ENCODE measurements at places on chromosomes 7 and 10. TPM values are rescaled to one million over a fixed set of nuclear protein-coding genes. Genes with fewer than 3 reads are reported as not detected.

Gene GPR26
- not detected for total RNA-seq

- no peak for DNase-seq
Observed at GRCh38 chr10:89097226-89097625, 106.6 kb downstream of the FAS start.

Gene TDRD1
- total RNA-seq: 0.24 TPM

DNA sequence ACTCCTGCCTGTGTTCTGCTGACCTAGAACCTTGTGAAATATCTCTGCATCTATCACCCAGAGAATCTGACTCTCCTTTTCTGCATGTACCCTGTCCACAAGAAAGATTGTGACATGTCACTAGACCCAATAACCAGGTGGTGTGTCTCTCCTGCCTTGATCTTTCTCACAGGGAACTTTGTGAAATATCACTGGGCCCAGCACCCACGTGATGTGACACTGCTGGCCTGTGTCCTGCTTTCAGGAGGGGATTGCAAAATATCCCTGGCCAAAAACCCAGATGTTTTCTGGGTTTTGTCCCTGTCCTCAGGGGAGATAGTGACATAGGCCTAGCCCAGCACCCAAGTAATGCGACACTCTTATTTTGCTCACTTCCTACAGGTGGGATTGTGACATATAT lies 10.1 kb upstream of the ZNF107 start:
- no peak for DNase-seq

DNA sequence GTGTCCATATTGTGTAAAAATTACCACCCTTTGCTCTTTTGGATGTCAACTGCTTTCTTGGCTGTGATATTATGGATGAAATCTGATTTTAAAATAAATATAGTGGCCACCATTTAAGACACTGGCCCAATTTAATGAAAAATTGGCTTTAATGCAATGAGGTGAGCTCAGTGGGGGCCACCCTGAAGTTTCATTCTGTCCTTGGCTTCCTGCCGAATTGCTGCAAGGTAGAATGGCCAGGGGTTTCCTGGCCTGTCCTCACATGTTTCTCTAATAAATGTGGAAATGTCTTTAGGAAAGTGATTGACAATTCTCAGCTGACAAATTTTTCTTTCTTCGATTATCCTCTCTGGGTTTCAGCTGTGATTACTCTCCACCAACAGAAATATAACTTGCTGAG lies 36.0 kb downstream of the DYNC1I1 start:
- no peak for DNase-seq

GRCh38 chr10:124977648-124978375 lies 35.9 kb downstream of the ZRANB1 start:
- no peak for DNase-seq

Gene MET
- 3.6 TPM for total RNA-seq

Gene ATP5F1C
- total RNA-seq: 238 TPM

Gene SPDYE9
- not detected for total RNA-seq

GRCh38 chr10:29648983-29649268 lies 14.2 kb upstream of the SVIL start:
- DNase-seq: no peak

Gene OPN1SW
- total RNA-seq: not detected

- DNase-seq: no peak
Observed at GRCh38 chr10:50576245-50576815, 47.4 kb downstream of the SGMS1 start.

Gene C1GALT1
- total RNA-seq: 49.3 TPM

DNA sequence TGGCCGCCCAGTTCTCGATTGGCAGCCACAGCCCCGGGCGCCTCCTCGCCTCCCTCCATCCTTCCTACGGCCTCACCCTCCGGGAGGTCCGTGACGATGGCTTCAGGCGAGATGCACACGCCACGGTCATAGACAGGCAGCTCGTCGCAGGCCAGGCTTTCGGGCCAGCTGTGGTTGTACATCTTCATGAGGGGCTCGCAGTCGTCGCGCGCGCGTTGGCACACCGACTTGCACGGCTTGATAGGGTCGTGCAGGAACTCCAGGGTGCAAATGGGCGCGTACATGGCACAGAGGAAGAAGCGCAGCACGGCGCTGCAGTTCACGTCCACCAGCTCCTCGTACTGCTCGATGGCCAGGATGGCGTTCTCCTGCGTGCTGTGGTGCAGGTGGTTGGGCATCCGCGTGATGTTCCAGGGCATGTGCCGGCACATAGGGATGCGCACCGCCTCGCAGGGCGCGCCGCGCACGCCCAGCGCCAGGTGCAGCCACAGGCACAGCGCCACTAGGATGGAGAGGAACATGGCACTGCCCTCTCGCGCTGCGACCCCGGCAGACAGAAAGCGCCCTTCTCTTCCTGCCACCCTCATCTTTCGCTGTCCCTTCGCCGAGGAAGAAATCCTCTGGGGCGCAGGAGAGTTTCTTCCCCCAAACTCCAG lies 472 bp downstream of the SFRP4 start:
- DNase-seq: no peak

GRCh38 chr10:44154956-44155355 lies 229.9 kb downstream of the CXCL12 start:
- DNase-seq: no peak

DNA sequence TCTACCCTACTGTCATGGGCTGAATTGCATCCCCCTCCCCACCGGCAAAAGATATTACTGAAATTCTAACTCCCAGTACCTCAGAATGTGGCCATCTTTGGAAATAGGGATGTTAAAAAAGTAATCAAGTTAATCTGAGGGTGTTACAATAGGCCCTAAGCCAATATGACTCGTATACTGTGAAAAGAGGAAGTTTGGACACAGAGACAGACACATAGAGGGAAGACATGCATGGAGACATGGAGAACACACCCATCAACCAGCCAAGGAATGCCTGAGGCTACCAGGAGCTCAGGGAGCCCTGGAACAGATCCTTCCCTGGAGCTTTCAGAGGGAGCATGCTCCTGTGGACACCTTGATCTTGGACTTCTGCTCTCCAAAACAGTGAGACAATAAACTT lies 138.2 kb upstream of the ADO start:
- no peak for DNase-seq

Gene MACC1
- total RNA-seq: 5.5 TPM

DNA sequence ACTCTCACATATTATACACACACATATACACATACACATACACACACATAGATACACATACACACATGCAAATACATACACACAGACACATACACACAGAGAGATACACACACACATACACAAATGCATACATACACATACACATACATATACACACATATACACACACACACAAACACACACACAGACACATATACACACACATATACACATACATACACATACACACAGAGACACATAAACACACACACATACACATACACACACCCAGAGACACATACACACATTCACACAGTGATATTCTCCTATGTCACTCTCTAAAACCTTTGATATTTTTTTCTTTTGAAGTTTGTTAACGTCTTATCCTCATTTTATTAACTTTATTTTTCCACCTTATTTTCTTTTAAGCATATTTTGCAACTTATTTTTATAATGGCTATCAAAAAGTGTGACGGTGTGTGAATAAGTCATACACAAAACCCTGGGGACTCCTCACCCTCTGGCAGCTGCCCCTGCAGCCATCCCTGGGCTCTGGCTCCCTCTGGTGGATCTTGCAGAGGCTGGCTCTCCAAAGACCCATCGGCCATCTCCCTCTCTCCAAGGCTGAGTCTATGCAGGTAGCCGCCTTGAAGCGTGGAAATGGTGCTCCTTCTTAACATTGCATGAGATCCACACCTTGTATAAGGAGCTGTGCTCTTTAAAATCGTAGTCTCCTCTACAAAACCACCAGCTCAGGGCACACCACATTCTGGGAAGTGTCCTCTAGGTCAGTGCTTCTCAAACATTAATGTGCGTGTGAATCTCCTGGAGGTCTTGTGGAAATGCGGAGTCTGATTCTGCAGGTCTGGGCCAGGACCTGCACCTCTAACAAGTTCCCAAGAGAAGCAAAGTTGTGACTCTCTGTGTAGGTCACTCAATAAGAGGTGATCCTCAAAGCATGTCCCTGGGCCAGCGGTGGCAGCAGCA lies 4.1 kb upstream of the C10orf120 start:
- peak; percentile 61 for DNase-seq

DNA sequence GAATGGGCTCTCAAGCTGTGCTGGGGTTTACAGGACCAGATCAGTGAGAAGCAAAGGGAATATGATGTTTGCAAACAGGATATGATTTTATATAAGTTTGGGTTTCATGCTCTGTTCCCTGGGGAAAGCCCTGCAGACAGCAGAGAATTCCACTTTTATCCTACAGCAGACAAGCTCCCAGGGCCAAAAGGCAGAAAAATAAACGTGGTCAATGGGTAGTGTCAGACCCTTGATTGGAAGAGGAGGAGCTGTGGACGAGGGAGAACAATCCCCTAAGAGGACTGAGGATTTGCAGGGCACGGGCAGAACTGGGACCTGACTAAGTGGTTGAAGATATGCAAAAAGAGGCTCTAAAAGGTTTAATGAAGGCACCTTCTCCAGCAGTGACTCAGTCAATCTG lies 275.3 kb downstream of the HDAC9 start:
- DNase-seq: no peak

- no peak for DNase-seq
Observed at GRCh38 chr7:28570113-28570969, 158.0 kb downstream of the CREB5 start.

DNA sequence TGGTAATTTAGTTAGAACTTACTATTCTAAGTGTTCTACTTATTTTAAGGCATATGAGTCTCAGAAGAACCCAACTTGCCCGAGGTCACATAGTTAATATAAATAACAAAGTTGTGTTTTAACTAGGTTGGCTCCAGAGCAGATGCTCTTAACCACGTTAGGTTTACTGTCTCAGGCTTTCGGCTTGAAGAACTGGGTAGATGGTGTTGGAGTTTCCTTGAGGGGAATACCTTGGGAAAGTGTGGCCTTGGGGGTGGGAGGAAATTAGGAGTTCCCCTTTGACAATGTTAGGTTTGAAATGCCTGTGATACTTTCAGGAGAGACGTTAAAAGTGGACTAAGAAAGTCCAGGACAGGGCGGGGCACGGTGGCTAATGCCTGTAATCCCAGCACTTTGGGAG lies 9.6 kb downstream of the ZNF398 start:
- no peak for DNase-seq

Gene RAB19
- 1.9 TPM for total RNA-seq

DNA sequence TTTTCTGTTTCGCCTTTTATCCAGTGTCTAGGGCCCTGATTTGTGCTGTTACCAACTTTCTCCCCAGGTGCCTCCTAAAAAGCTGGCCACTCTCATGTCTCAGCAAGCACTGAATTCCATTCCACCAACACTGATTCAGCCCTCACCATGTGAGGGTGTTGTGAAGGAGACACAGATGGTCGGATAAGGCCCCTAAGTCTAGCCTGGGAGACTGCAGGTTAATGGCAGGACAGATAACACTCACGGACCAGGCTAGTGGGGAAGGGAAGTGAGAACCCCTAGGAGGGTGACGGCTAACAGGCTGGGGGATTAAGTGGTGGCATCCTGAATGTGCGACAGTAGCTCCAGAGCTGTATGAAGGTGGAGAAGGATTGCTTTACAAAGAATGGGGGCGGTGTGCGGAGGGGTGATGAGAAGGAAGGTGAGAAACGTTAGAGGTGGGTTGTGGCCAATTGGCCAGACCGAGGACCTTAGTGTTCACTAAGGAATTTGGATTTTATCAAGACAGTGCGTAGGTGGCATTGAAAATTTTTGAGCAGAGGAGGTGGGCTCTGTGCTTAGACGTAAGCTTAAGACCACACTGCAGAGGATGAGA lies 3.8 kb upstream of the DUSP5 start:
- no peak for DNase-seq

- DNase-seq: no peak
Observed at GRCh38 chr7:137395420-137395819, 51.9 kb upstream of the PTN start.

DNA sequence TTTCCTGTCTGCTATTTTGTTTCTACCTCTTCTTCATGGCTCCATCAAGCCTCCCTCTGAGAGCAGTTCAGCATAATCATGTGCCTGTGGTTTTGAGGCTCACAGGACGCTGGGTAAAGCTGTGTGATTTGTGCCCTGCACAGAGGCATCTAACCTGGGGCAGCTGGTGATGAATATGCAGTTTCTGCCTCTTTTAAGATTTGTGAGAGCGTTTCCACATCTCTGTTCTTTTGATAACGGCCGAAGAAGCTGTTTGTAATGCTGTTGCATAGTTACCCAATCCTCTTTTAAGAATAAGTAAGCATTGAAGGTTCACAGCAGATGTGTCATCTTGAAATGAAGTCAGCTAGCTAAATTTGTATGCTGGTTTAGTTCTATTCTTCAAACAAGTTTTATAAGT lies 45.2 kb downstream of the PNLIPRP3 start:
- DNase-seq: no peak

DNA sequence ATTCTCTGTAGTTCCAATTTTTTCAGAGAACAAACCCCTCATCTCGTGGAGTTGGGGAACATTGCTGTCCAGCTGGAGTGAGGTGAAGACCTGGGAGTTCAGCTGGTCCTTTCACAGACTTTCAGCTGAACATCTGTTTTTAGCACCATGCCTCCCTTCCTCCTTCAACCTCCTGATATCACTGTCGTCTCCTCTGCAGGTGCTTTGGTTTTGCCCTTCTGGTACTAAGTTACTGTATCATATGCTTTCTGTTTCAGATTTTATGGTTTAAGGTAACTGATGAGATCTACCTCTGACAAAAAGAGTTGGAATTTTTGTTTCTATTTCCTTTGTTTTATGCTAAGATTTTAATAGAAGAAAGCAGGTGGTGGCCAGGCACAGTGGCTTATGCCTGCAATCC lies 102.9 kb downstream of the ZNF438 start:
- no peak for DNase-seq

GRCh38 chr7:152710153-152710442 lies 34.2 kb upstream of the XRCC2 start:
- DNase-seq: no peak

DNA sequence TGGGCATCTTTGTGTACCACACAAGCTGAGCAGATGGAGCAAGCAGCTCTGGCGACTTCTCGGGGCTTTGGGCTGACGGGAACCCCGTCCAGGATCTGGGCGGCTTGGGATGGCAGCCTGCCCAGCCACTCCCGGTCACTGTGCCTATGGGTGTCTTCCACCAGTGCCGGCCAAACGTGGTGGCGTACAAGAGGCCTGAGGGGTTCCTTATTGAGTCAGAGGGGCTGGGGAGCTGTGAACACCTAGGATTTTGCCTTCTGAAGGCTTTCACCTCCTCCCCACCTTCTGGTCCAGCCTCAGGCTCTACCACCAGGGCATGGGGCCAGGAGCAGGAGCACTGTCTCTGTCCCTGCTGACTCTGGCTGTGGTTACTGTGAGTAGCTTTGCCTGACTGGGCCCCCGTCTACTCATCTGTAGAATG lies 71.8 kb upstream of the PPIF start:
- no peak for DNase-seq

- peak; percentile 82 for DNase-seq
Observed at GRCh38 chr10:132571650-132572544, 34.3 kb downstream of the INPP5A start.

- DNase-seq: no peak
Observed at GRCh38 chr7:74598558-74598957, 59.0 kb upstream of the GTF2I start.

- no peak for DNase-seq
Observed at GRCh38 chr7:17185690-17186070, 112.8 kb upstream of the AHR start.

Gene C7orf57
- 0.56 TPM for total RNA-seq

- DNase-seq: no peak
Observed at GRCh38 chr10:69626826-69627225, 3.2 kb upstream of the FAM241B start.
